HCT116 (cell line): ENCODE measurements at places on chromosomes 2 and 18.

DNA sequence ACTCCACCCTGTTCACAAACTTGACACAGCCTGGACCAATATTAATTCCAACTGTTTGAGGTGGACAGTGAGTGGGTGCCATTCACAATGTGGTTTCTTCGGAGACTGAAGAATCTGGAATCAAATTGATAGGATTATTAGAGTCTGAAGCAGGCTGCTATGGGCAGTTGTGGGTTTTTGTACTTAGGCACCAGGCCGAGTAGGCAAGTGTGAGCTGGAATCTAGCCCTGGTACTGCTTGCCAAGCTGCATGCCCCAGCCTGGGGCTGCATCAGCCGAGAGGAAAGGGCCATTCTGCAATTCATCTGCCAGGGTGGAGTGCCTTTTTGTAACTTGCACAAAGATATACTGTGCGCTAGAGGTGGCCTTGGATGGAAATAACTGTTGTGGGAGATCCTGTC, 654.7 kb upstream of the FANCL start:
- no peak for DNase-seq

DNA sequence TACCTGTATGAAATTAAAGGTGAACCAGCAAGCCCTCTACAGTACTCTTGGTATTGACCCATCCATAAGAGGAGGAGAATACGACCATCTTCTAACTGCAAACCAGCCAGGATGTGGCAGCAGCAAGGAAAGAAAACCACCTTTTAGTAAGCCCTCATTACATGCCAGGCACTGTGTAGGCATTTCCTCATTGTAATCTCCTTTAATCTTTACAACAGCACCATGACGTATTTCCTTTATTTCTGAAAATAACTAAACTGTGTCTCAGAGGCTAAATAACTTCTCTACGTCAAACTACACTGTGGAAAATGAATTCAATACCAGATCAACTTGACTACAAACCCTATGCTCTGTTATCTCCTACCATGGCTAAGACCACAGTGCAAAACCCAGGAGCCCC, 18.2 kb downstream of the WDR35 start:
- DNase-seq = no peak

DNA sequence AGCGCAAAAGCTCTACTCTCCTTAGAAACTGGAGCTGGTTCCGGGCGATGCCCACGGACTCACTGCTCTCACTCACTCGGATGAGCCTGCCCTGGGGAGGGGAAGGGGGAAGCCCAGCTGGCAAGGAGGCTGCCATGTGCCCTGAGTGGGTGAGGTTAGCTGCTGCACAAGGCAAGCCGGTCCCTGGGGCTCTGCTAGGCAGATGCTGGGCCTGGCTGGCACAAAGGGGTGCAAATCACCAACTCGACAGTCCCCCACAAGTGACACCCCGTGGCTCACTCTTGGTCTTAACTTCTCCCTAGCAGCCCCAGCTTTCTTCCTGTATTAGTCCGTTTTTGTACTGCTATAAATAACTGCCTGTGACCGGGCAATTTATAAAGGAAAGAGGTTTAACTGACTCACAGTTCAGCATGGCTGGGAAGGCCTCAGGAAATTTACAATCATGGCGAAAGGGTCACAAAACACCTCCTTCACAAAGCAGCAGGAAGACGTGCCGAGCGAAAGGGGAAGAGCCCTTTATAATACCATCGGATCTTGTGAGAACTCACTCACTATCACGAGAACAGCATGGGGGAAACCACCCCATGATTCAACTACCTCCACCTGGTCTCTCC, 33.2 kb downstream of the ADCY3 start:
- no peak for DNase-seq

- DNase-seq = no peak
Observed at GRCh38 chr2:172540421-172540820, 15.5 kb upstream of the PDK1 start.

DNA sequence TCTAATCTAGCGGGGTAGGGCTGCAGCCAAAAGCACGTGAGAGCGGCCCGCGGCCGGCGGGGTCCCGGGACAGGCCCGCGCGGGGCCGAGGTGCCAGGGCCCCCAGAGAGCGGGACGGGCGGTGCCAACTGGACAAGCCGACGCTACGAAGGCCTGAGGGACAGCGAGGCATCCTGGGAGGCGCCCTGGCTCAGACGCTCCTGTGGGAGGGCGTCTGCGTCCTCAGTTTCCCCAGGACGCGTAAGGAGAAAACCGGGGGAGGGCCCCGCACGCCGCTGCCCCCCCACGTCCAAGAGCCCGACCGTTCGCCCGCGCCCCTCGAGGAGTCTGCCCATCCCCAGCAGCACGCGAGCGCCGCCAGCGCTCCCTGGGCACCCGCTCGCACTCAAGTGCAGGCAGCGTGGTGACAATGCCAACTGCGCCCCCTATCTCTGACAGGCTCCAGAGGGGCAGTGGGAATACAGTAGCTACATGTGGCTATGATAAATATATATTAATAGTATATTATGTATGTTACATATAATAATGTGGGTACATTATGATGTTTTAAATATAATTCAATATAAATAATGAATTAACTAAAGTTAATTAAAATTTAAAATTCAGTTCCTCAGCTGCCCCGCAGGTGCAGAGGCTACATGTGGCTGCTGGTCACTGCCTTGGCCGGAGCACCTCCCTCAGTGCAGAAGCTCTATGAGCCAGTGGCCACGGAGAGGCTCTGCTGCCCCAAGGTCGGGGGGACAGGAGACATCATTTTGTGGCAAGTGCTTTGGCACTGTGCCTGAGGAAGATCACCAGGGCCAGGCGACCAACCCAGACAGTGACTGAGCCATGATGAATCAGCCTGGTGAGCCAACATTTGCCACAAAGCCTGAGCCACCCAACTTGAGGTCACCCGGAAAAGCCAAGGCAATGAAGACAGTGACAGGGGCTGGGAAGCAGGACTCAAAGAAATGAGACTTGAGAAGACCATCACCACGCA, 5.5 kb upstream of the SFT2D3 start:
- peak; percentile 27 for DNase-seq

GRCh38 chr2:33069894-33070651, 123.3 kb downstream of the LTBP1 start:
- DNase-seq = peak; percentile 91

DNA sequence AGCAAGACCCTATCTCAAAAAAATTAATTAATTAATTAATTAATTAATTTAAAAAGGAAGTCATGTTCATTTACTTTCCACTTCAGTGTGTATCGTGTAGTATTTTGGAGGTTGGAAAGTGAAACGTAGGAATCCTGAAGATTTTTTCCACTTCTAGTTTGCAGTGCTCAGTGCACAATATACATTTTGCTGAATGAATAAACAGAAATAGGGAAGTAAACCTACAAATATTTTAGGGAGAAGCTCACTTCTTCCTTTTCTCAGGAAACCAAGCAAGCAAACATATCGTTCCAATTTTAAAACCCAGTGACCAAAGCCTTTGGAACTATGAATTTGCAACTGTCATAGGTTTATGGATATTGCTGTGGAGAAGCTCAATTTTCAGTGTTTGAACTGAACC, 27.8 kb downstream of the SLC14A1 start:
- no peak for DNase-seq

- DNase-seq = peak; percentile 22
Observed at GRCh38 chr2:62724886-62725711, 19.6 kb downstream of the EHBP1 start.

GRCh38 chr2:133040170-133040569, 370.2 kb upstream of the LYPD1 start:
- DNase-seq = no peak

DNA sequence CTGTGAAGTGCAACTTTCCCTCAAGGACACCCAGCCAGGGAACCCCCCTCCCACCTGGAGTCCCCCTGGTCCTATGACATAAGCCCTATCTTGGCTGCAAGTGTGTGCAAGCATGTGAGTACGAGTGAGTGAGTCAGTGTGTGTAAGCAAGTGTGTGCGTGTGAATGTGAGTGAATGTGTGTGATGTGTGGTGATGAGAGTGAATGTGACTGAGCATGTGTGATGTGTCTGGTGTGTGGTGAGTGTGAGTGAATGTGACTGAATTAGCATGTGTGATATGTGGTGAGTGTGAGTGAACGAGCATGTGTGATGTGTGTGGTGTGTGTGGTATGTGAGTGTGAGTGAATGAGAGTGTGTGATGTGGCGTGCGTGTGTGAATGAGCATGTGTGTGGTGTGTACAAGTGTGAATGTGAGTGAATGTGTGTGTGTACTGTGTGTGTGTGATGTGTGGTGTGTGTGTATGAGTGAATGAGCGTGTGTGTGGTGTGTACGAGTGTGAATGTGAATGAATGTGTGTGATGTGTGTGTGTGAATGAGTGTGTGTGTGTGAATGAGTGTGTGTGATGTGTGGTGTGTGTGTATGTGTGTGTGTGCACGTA, 68.8 kb upstream of the SMAD7 start:
- DNase-seq = no peak

DNA sequence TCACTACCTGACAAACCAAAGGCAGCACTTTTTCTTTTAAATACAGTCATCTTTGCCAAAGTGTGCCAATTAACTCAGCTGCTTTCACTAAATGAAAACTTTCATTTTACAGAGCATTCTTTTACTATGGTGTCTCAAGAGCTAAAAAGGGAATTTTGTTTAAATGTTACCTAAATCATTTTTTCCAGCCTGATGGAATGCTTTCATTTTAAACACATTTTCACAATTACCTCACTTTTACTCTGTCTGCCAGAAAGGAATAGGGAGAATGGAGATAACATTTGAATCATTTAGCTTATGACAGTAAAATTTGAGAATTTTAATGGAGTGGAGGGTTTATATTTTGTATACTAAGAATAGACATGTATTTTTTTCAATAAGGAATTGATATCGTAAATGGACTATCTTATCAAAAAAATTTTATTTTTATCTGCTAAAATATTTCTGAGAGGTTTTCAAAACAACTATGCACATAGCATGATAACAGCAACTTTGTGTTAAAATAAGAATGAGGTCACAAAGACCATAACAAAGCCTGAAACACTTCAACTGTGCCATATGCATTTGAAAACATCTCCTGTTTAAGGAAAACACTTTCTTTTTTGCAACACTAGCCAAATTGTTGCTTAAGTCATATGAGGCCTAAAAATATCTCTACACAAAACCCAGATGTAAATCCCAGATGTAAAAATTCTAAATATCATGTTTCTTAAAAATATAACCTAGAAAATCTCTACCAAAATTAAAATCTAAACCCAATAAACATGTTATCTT, 769.9 kb upstream of the FSHR start:
- DNase-seq = no peak

DNA sequence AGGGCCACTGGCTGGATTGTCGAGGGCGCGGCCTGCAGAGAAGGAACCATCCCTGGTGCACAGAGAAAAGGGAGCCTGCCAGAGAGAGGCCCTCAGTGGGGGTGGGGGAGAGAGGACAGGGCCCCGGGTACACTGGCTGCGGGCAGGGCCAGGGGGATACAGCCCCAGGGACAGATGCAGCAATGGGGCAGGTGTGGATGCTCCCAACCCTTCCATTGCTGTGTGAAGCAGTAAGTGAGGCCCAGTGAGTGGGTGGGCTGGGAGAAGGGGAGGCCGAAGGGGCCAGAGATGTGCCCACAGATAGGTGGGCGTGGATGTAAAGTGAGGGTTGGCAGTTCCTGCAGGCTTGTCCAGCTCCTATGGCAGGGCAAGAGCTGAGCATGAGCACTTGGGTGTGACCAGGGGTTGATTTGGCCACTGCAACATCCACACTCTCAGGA, 7.4 kb downstream of the AGXT start:
- no peak for DNase-seq

GRCh38 chr2:41966431-41966893, 81.4 kb upstream of the PKDCC start:
- DNase-seq = no peak
